ENCODE measurements at places on chromosomes 4 and X. TPM values are rescaled to one million over a fixed set of nuclear protein-coding genes. Genes with fewer than 3 reads are reported as not detected.

GRCh38 chr4:10108818-10109783, 7.5 kb downstream of the WDR1 start:
- no peak for DNase-seq

DNA sequence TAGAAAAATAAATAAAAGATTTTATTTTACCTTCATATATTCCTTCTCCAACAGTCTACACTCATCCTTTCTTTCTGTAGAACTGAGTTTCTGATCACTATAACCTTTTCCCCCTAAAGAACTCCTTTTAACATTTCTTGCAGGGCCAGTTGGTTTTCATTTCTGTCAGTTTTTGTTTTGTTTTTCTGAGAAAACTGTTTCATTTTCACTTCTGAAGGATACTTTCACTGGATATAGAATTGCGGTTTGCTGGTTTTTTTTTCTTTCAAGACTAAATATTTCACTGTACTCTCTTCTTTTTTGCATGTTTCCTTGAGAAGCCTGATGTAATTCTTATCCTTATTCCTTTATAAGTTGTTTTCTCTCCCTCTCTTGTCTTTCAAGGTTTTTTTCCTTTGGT, 90.4 kb upstream of the EOLA2 start:
- DNase-seq: no peak

GRCh38 chrX:111259559-111259958, 10.7 kb downstream of the CAPN6 start:
- DNase-seq: no peak

GRCh38 chr4:133484287-133484686, 335.2 kb downstream of the PCDH10 start:
- no peak for DNase-seq

- DNase-seq: no peak
These were observed 39.0 kb downstream of the PLAC8 start for GRCh38 chr4:83075311-83076095.

- DNase-seq: no peak
These were observed 2.4 kb downstream of the LONRF3 start for GRCh38 chrX:118976599-118977340.

GRCh38 chr4:130336585-130337217, 1240.7 kb downstream of the C4orf33 start:
- peak; percentile 47 for DNase-seq

DNA sequence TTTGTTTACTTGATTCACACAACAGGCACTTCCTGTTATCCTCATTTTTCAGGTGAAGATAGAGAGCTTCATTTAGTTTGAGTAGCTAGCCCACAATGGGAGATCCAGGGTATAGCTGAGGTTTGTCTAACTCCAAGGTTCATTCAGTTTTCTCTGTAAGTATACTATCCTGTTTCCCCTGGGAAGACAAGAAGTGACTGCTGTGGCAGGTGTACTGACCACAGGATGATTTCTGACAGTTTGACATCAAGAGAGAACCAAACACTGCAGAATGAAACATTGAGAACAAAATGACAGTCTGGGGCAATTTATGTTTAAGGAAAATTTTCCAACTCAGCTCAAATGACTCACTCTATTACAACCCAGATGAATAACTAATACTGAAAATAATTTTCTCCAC, 958.0 kb downstream of the STPG2 start:
- no peak for DNase-seq

The RTL9 gene
- 0.31 TPM for total RNA-seq

The PTCHD1 gene
- total RNA-seq: 1.5 TPM

The ASB11 gene
- total RNA-seq: not detected
